ENCODE measurements at places on chromosomes 2 and 18.

DNA sequence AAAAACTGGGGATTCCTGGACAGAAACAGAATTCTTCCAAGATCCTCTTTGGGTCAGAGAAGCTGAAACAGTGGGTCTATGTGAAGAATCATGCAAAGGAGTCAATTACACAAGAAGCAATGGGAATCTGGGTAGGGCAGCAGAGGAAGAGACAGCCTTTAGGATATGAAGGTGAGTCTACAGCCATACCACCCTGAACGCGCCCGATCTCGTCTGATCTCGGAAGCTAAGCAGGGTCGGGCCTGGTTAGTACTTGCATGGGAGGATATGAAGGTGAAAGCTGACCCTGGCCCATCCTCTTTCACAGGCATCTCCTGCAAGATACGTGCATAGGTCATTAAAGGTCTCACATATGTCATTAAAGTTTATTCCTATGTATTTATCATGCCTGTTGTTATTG, 1080.9 kb upstream of the FANCL start:
- no peak for DNase-seq

GRCh38 chr18:44258086-44258485, 422.6 kb upstream of the SETBP1 start:
- DNase-seq, result no peak

DNA sequence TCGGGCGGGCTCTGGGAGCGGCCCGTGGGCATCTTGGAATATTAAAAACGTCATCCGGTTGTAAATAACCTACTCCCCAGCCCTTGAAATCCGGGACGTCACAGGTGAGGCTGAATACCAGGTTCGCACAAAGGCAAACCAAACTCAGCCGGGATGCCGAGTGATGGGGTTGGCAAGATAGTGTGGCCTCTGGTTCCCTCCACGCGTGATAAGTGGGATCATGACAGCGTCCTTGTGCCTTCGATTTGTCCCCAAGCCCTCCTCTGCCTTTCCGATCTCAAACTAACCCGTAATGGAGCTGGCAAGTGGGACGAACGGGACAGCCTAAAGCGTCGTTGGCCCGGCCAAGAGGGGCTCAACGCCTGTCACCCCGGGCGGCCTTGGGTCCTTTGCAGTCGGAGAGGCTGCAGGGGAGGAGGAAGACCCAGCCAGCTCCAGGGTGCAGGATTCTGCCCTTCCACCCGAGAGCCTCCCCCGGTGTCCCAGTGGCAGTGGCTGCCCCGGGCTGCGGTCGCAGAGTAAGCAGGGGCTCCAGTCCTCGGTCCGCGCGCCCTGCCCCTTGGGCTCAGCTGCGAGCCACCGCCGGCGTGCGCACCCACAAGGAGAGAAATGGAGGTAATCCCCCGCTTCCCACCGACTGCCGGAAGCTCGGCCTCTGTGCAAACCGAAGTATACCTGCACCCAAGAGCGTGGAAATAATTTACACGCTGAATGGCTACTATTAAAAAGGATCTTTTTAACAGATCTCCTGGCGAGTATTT, 13.4 kb upstream of the PAX3 start:
- no peak for DNase-seq

DNA sequence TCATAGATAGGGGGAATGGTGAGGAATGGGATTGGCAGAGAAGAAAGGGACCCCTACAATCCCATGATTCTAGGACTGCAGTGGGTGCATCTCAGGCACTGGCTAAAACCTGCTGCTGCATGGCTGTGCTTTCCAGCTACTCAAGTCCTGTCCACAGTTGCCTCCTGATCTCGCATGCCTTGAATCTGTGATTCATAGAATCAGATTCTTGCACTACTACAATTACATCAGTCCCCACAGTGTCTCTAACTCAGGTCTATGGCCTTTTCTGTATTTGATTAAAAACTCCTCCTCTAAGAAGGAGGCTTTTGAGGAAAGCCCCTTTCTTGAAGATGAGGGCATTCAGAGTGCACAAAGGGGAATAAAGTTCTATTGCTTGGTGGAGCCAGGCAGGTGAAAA, 117.4 kb downstream of the LRATD1 start:
- DNase-seq, result no peak

DNA sequence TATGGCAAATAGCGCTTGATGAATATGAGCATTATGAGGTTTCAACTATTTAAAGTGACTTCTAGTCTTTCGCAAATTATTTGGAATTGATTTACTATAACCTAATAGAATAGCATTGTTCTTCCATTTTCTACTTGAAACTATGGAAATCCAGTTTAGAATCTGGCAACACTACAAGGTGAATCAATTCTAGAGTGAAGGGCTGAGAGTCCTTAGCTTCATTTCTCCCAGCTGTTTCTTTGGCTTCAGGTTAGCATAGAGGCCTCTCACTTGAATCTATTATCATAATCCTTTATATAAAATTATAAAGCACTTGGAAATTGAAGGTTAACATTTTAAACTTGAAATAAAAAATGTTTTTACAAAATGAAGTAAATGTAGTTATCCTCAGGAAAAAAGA, 318.8 kb downstream of the CCDC85A start:
- no peak for DNase-seq

DNA sequence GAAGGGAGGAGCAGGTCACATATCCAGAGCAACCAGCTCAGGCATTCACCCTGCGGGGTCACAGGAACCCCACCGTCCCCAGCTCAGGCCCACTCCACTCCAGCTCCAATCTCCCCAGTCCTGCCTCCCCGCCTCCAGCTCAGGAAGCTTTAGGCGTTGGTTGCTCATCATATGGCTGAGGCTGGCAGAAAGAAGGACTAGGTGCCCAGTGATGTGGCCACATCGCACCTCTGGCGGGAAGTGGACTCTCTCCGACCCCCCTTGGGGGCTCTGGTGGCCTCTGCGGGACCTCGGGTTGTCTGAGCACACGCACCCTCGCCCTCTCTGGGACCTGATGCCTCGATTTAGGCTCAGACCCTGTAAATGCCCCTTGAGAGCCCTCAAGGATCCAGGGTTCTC, 187.7 kb downstream of the ZFP36L2 start:
- no peak for DNase-seq

GRCh38 chr2:24935145-24935544, 15.1 kb upstream of the ADCY3 start:
- DNase-seq, result no peak

- peak; percentile 33 for DNase-seq
These were observed 26.0 kb downstream of the SOS1 start for GRCh38 chr2:39094717-39095363.

- DNase-seq, result peak; percentile 11
These were observed 42.2 kb upstream of the RTN4 start for GRCh38 chr2:55092439-55092838.

DNA sequence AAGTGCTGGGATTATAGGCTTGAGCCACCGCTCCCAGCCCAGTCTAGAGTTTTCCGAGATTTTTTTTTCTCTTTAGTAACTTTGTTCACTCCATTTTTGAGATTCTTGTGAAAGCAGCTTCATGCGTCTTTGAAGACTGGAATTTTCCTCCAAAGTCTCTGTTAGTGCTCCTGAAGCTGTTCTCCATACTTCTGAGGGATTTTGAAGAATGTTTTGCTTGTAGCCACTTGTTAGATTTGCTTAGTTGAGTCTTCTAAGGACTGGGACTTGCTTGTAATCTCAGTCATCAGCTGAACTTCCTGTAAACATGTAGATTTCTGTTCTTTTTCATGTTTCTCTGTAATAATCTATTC, 234.3 kb downstream of the MYCN start:
- no peak for DNase-seq

DNA sequence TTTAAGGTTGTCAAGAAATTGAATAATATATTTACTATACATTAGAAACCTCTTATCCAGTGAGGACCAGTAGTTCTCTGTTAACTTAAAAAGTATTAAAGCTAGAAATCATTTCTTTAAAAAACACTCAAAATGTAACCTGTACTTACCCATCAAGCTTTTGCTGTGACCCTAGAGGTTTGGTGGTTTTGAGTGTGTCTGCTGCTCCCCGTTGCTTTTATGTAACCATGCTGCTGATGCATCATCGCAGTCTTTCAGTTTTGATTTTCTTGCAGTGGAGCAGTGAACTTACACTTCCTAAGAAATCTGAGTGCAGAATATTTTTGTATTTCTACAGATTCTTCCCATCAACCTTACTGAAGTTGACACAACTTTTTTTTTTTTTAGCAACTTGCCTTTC, 34.2 kb downstream of the MRPS9 start:
- peak; percentile 81 for DNase-seq

- no peak for DNase-seq
These were observed 75.8 kb downstream of the LNPK start for GRCh38 chr2:175926272-175926671.

DNA sequence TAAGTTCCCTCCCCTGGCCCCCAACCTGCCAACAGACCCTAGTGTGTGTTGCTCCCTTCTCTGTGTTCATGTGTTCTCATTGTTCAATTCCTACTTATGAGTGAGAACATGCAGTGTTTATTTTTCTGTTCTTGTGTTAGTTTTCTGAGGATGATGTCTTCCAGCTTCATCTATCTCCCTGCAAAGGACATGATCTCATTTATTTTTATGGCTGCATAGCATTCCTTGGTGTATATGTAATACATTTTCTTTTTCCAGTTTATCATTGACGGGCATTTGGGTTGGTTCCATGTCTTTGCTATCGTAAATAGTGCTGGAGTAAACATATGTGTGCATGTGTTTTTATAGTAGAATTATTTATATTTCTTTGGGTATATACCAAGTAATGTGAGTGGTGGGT, 602.2 kb downstream of the DSC3 start:
- no peak for DNase-seq

- DNase-seq, result no peak
These were observed 195.9 kb downstream of the SH3RF3 start for GRCh38 chr2:109324861-109325260.

DNA sequence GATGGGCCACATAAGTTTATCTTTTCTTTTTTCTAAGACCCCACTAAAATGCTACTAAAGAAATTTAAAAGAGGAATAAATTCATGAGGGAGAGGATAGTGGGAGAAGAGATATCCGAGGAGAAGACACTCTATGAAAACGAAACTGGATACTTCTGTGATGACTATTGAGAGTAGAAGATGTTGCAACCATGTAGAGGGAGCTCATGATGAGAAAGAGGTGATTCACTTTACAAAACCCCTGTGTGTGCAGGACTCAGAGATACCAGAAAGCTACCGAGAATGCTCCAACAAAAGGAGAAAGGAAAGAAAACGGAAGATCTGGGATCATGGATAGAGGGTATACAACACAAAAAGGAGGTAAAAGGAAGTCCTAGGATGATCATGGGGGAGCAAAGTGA, 34.9 kb downstream of the SLC38A11 start:
- peak; percentile 64 for DNase-seq

DNA sequence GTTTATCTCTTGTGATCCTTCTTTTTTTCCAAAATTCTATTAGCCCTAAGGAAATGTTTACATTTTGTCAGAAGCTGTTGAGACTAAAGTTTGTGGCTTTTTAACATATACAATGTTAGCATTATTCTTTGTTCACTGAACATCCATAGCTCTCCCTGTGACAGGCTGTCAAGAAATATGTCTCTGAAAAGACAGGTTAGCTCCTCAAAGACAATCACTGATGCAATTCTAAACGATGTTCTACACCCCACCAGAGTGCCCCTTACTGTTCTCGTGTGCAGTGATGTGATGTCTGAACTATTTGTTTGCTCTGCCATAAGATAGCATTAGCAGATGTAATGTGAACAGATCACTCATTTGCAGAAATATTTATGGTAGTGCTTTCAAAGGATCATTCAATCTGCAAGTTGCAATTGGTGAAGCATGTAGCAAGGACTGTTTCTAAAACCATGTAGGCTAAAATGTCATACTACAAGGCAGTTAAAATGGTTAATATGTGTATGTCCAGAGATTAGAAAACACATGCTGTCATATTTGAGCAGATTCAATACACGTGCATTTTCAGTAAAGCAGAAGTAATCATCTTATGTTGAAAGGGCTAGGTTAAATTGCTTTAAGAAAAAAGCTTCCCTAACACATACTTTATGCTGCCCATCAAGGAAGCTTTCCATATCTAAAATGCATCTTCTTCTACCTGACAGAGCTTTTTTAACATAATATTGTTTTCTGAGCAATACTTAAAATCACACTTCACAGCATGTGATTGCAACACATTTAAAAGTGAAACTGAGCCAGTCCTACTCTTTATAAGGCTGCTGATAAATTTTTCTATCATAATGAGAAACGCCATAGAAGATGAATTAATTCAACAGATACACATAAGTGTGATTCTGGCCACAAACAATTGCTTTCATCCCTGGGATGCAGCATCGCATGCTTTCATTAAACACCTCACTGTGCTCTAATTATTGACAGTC, 285.7 kb upstream of the UBE2E3 start:
- no peak for DNase-seq

All from activated CD4-positive, alpha-beta T cell treated with anti-CD3 and anti-CD28 coated beads, Interleukin-10, Interleukin-2, amounts not matched to agents 100 ng/mL and 50 ng/mL, durations not matched to agents 16 hours and 8 hours (primary cell).